ENCODE measurements at places on chromosomes 7 and 10.
A peak's percentile ranks its signal among the peaks of the same experiment; 100 is the strongest.

- no peak for DNase-seq
These were observed 23.5 kb upstream of the SAMD9L start for GRCh38 chr7:93171606-93172226.

DNA sequence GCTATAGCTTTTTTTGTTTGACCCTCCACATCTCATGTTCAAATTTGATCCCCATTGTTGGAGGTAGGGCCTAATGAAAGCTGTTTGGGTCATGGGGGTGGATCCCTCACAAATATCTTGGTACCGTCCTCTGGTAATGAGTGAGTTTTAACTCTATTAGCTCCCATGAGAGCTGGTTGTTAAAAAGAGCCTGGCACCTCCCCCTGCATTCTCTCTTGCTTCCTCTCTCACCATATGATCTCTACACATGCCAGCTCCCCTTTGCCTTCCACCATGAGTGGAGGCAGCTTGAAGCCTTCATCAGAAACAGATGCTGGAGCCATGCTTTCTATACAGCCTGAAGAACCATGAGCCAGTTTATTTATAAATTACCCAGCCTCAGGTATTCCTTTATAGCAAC lies 43.0 kb upstream of the IMMP2L start:
- no peak for DNase-seq

DNA sequence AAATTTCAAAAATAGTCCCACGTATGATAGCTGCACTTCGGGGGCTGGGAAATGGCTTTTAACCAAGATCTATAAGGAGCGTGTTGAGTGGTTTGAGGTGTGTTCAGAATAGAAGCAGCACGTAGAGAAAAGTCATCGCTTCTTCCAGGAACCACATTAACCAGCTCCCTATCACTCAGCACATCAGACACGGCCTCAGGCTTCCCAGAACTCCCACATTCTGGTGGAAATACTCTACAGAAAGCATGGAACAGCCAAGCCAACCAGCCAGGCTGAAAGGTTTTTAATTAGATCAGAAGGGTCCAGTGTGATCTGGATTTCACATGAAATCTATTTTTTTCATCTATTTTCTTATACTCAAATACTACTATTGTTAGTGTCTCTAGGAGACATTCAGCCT lies 231.5 kb upstream of the NRP1 start:
- DNase-seq, result no peak

- no peak for DNase-seq
These were observed 853 bp downstream of the NKX6-2 start for GRCh38 chr10:132784866-132785722.

DNA sequence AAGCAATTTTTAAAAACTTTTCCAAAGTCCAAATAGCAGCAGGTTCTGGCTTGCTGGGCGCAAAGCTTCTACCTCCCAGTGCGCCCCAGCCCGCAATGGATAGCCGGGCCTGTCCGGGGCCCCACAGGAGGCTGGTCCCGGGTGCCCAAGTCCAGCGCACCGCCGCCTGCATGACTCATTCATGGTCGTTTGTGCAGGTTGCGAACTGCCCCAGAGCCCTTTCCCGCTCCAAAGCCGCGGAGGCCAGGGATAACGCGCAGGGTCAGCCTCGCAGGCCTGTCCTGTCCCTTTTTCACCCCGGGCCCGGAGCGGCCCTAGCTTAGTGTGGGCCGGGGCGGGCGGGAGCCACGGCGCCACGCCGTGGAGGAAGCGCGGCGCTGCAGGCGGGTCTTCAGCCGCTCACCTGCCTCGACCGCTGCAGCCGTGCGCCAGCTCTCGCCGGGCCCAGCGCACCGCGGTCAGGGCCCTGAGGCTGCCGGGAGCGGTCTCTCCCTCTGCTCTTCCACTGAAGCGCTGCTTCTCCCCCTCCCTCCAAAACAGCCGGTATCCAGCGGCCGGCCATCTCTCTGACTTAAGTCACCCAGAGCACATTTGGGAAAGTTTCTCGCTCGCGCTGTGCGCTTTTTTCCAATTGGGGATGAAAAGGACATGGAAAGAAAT lies 1.7 kb upstream of the EGR2 start:
- peak; percentile 46 for DNase-seq

- no peak for DNase-seq
These were observed 22.4 kb upstream of the ODAD2 start for GRCh38 chr10:28020993-28021982.

DNA sequence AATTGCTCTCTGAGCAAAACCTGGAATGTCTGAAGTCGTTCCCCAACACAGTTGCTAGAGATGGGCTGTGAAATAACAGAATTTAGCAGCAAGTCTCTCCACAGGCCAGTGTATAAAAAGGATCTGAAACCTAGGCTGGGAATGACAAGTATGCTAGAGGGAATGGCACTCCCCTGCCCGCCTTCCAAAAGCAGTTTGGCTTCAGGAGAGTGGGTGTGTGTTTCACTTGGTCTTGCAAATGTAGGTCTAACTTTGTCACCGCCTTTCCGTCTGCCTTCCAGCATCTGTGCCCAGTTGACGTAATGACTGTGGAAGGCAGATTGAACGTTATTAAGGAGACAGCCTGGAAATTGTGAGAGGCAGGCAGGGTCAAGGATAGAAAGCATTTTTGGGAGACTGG lies 18.0 kb upstream of the MTURN start:
- DNase-seq, result no peak

DNA sequence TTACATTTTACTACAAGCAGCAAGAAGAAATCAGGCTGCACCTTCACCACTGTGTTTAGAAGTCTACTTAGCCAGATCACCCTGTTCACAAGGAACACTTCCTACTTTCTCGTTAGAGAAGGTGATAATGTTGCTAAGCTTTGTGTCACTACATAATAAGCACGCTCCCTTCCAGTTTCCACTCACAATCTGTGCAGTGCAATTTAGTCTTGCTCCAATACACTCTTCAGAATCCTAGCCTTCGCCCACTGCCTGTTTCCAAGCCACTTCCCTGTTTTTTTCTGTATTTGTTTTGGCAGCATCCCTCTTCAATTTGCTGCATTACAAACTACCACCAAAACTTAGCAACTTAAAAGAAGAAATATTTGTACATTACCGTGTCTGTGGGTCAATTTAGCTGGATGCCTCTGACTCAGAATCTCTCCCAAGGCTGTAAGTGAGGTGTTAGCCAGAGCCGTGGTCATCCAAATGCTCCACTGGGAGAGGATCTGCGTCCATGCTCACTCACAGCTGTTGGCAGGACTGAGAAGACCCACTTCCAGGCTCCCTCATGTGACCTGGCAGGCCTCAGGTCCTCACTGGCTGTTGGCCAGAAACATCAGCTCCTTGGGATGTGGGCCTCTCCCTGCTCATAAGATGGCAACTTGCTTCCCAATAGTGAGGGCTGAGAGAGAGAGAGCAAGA lies 110.4 kb downstream of the PON1 start:
- DNase-seq, result no peak

DNA sequence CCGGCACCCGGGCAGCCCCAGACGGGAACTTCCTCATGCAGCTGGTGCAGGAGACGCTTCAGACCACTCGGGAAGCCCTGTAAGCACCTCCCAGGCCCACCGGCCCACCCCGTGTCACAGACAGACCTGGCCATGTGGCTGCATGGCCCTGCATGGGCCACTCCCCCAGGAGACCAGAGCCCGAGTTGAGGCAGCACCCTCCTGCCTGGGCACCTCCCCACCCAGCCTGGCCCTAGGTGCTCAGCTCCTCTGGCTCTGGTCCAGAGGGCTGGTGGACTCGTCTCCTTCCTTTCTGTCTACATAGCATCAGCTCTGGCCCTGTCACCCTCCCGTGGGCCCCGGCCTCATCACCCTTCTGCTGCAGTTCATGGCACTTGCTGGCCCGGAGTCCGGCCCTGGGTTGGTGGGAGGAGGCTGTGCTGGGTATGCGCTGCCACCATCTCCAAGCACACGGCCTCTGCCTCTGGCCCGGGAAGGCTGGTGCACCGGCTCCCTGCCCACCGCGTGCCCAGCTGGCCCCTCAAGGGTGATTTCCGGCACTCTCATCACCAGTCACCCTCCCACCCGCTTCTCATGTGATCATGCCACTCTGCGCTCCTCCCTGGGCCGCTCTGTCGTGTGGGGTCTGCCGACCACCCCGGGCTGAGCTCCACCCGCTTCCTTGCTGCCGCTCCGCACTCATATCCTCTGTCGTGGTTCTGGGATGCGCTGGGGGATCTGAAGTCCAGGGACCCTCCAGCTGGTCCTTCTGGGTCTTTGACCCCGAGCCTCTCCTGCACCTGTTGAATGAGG lies 53.1 kb upstream of the DPYSL4 start:
- DNase-seq, result no peak

GRCh38 chr10:85532773-85533172 lies 833.8 kb downstream of the GRID1 start:
- peak; percentile 42 for DNase-seq

DNA sequence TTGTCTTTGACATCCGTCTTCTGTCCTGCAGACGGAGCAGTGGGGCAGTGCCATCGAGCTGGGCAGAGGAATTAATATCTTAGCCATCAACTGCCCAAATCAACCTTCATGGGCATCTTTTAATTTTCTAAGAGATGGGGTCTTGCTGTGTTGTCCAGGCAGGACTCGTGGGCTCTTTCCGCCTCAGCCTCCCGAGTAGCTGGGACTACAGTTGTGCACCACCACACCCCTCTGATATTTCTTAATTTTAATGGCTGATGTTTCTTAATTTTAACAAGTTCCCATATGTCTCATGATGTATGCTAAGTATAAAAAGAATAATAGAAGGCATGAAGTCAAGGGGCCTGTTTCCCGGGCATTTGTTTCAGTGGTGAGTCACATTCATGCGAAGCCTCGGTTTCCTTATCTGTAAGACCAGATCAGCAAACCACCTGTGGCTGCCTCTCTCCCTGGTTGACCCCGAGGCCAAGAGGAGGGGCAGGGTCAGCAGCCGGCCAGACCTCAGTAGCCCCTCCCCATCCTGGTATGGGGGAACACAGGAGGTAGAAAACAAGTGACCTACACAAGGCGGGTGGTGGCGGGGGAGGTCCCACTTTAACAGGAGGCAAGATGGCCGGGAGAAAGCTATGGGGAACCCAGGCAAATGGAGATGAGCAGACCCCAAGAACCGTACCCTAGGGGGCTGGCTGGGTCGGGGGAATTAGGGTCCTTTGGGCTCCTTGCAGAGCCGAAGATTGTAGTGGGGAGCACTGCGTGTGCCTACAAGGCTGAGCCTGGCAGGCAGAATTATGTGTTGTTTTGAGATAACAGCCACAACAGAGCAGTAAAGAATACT lies 85.5 kb downstream of the CUX1 start:
- no peak for DNase-seq

DNA sequence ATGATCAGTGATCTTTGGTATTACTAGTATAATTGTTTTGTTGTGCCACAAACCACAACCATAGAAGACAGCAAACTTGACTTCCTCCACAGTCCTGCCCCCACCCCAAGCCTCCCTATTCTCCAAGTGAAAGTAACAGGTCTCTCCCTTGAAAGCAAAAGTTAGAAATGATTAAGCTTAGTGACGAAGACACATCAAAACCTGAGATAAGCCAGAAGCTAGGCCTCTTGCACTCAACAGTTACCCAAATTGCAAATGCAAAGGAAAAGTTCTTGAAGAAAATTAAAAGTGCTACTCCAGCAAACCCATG lies 7.5 kb downstream of the SAR1A start:
- no peak for DNase-seq

DNA sequence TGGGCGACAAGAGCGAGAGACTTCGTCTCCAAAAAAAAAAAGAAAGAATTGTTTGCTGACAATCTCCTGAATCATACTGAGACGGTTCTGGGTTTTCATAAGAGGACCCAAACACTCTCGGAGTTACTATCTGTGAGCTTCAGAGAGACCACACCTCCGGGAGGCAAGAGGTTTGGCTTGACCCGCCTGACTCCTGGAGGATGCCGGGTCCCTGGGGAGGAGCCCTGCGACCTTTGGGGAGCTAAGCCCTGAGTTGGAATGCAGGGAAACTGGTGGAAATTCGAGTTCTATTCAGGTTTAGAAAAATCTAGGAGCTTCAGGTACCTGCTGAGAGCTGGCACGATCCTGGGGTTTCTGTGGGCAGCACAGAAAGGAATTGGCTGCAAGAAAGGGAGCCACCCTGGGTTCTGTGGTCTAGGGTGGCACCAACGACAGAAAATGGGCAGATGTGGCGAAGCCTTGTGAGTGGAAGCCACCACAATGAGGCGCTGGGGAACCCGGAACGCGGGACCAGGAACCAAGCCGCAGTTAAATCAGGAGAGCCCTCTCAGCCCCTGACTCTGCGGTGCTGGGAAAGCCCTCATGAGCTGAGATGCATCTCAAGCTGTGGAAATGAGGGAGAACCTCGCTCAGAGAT lies 21.9 kb upstream of the GATAD1 start:
- DNase-seq, result no peak

- peak; percentile 36 for DNase-seq
These were observed 275.1 kb upstream of the KLF14 start for GRCh38 chr7:131008840-131009711.

DNA sequence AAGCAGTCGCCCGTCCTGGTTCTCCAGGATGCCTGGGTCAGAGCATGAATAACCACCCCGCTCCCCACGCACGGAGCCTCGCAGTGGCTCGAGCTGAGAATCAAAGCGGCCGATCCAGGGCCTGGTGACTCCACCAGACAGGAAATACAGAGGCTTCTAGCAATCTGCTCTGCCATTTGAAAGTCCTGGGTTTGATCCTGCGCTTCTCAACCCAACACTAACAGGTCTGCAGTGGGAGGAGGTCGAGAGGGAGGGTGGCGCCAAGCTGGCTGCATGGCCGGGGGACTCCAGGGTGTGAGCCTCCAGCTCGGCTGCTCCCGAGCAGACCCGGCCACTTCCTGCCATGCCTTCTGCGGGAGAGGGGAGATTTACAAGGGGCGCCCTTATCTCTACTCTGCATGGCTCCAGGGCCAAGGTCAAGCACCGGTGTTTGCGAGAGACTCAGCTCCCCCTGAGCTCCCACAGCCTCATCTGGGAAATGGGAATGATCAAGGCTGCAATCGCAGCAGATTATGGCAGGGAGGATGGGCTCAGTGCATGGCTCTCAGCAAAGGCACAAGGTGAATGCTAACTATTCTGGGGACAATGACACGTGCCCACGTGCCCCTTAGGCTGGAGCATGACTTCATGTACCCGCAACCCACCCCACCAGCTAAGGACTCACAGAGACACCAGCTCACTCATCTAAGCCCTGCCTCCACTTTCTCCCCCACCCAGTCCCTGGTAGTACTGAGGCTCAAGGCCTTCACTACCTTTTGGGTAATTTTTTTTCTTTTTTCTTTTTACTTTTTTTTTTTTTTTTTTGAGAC lies 73.9 kb upstream of the TNRC18 start:
- no peak for DNase-seq

DNA sequence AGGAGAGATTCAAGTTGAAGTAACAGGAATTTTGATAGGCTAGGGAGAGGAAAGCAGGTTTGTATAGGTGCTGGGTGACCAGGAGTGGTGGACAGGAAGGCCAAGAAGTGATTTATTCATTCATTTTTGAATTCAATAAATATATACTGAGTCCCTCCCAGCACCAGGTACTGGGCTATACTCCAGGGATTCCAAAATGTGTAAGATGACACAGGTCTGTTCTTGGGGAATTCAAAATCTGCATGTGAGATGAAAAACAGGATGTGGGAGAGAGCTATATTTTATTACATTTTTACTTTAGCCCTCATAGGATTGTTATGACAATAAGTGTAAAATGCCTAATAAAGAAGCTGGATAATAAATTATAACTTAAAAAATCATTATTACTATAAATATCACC lies 134.9 kb downstream of the ANK3 start:
- no peak for DNase-seq
